Activated CD4-positive, alpha-beta T cell treated with anti-CD3 and anti-CD28 coated beads for 4 hours (primary cell): ENCODE measurements at places on chromosomes 7 and 10.

GRCh38 chr7:130415006-130415405 lies 25.8 kb downstream of the CEP41 start:
- no peak for DNase-seq

GRCh38 chr10:85614566-85614965 lies 752.0 kb downstream of the GRID1 start:
- DNase-seq: no peak

DNA sequence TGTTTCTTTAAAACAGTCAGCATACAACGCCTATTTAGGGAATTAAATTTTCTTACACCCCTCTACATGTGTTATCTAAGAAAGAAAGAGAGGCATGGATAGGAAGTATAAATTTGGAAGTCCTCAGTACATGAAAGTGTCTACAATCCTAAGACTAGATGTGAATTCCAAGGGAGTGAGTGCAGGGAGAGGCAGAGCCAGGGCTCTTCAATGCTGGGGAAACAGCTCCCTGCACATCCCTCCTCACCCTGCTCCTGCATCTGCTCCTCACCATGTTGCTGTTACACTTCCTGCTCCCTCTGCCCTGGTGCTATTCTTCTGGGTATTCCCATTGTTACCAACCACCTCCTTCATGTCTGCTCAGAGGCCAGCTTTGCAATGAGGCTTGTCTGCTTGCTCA lies 229.1 kb upstream of the AKR1E2 start:
- DNase-seq: no peak

GRCh38 chr10:122258136-122259074 lies 12.7 kb upstream of the BTBD16 start:
- no peak for DNase-seq

GRCh38 chr7:12961910-12962480 lies 274.6 kb downstream of the ARL4A start:
- DNase-seq: no peak

- no peak for DNase-seq
Measured at GRCh38 chr10:94333051-94333450, 29.7 kb downstream of the NOC3L start.

DNA sequence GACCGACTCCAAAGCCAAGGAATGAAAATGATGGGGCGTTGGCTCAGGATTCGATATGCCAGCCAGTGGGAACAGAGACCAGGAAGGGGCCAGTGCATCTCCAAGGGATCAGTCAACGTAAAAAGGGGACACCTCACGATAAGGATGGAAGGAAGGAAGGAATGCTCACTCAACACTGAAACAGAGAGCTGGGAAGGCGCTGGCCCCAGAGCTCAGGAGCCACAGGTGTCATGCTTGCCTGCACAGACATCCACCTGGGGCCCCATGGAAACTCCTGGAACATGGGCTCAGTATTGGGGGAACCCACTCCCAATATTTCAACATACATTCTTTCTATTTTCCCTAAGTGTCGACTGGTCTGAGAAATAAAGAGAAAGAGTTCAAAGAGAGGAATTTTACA lies 5.3 kb downstream of the MMRN2 start:
- DNase-seq: no peak

DNA sequence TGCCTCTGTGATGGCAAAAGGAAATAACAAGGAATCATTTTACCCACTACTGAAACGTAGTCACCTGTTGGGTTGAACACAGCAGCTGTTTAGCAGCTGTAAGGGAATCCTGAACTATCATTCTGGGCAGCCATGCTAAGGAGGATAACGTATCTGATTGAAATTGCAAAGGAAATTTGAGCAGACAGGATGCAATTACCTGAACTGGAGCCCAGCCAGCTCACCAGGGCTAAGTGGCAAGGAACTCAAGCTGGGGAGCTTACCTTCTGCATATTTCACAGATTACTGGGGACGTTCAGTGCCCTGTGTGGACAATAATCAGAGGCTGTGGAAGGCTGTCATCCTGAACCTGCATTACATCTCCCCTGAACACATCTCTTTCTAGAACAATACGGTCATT lies 650.5 kb downstream of the SORCS3 start:
- no peak for DNase-seq

GRCh38 chr10:59807629-59808620 lies 54.7 kb upstream of the MRLN start:
- DNase-seq: no peak

DNA sequence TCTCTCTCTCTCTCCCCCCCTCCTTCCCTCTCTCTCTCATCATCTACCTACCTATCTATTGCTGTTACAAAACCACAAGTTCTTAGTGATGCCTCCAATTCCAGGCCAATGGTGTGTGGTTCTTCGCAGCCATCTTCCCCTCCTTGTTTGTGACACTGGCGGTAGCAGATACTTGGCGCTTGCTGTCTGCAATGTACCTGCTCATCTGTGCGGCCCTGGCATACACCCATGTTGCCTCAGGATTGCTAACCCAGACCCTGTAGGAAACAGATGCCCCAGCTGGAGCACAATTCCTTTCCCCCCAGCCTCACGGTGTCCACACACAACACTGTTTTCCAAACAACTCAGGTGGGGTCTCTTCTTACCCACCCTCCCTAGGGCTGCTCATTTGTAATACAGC lies 13.6 kb upstream of the DPYSL4 start:
- DNase-seq: no peak

DNA sequence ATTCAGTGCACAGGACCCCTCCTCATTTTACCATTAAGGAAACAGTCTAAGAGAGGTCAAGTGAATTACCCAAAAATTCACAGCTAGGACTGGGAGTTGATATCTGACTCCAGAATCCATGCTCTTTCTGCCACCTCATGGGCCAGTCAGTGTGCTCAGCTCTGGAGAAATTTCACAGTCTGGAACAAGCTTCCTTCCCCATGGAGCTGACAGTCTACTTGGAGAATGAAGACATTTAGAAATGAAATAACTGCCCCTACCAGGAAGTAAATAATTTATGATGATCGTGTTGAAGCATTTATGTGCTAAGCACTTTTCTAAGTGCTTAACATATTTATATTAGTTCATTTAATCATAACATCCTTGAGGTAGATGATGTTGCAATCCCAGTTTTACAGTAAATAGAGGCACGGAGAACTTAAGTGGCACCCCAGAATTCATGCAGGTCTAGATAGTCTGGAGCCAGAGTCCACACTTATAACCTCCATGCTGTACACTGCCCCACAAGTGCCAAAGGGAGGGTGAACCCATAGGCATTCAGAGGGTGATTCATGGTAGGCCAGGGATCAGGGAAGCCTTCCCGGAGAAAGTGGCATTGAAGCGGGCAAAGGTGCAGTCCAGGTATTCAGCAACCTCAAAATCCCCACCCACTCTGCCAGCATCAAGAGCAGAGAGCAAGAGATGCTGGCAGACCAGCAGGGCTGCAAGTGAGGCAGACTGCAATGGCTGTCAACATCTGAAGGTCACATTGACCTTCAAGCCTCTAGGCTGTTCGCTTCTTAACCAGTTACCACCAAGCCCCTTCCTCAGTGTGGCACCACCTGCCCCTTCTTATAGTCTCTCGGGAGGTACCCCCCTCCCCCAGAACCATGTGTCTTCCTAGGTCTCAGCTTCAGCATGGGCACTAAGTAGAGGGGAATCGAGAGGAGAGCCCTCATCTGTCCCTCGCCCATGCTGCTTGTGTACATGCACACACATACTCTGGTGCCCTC lies 38.4 kb upstream of the LRRC4 start:
- no peak for DNase-seq

GRCh38 chr7:74000489-74001149 lies 27.4 kb upstream of the ELN start:
- DNase-seq: no peak

- no peak for DNase-seq
Measured at GRCh38 chr7:139111811-139112301, 2.3 kb upstream of the ZC3HAV1 start.

GRCh38 chr7:49878089-49878488 lies 104.7 kb downstream of the VWC2 start:
- no peak for DNase-seq

DNA sequence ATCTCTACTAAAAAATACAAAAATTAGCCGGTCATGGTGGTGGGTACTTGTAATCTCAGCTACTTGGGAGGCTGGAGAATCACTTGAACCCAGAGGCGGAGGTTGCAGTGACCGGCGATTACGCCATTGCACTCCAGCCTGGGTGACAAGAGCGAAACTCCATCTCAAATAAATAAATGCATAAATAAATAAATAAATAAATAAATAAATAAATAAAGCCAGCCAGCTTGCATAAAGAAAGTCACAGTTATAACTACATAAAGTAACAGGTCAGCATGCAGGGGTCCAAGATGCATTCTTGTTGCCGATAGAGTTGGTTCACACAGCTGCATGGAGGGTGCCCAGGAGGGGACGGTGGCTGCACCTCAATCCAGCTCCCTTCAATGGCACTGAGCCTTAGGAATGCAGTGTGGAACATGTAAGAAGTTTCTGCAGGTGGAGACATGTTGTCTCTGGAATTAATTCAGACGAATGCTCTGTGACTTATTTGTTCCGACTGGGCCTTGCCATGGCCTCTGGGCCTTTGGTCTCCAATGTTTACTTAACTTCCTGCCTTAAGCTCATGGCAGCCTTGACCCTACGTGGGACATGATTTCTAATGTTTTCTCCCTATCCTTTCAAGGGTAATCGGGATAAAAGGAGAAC lies 159.6 kb upstream of the PRKCQ start:
- DNase-seq: no peak

GRCh38 chr7:55570218-55570873 lies 2.0 kb downstream of the VOPP1 start:
- DNase-seq: no peak

DNA sequence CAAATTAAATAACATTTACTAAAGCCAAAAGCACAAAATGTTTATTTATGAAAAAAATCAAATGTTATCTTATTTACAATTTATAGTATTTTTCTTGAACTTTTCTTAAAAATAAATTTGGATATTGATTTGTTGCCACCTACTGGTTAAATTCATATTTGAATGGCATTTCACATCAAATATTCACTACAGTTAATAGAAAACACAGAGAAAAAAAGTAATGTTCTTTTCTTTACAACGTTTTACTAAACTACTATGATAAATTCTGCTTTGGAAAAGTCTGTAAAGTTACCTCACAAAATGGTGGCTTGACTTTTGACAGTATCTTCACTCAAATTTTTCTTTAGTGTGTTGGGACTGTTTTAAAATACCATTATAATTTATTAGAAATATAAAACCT lies 52.7 kb downstream of the SRPK2 start:
- DNase-seq: no peak

GRCh38 chr7:80187727-80188126 lies 53.1 kb downstream of the GNAI1 start:
- DNase-seq: no peak

DNA sequence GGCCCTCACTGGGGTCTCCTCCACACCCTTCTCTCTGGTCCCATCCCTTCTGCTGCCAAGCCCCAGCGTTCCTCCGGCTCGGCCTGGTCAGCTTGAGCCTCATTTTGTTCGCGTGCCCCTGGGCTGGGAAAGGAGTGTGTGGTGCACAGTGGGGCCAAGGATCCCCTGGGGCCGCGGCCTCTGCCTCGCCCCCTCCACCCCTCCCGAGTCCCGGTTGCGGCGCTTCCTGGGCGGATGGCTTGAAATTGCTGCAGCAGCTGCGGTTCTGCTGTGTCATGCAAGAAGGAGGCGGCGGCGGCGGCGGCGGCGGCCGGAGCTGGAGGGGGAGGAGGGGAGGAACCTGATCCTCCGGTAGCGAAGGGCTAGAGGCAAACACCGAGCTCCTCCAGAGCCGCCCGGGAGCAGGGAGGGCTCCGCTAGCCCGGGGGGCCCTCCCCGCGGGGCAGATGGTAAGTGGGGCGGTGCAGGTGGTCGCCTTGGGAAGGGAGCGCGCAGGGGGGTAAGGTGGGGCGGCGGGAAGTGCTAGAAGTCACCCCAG lies 217.8 kb upstream of the MKLN1 start:
- peak; percentile 76 for DNase-seq

DNA sequence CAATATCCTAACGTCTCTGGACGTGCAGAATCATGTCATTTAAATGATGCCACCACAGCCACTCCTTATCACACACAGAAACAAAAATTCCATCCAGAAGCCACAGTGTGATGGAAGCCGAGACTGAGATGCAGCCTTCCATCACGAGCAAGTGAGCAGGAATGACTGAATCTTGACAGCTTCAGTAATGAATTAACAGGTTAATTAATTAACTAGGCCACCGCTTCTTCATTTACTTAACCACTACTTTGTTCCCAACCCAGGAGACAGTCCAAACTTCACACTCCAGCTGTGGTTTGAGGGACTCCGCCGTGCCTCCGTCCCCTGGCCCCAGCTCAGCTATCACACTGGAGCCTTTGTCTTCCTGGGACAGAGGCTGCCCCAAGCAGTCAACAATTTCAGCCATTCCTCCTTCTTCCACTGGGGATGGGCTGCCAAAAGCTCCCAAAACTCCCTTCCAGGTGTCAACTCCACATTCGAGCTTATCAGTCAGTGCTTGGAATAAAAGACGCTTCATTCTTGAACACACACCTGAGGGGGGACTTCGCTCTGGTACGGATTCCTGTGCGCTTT lies 65.9 kb downstream of the FGFR2 start:
- DNase-seq: no peak

GRCh38 chr10:24503461-24504320 lies 220.0 kb downstream of the ARHGAP21 start:
- DNase-seq: peak; percentile 6

GRCh38 chr7:4119848-4120247 lies 562.2 kb upstream of the FOXK1 start:
- DNase-seq: no peak

DNA sequence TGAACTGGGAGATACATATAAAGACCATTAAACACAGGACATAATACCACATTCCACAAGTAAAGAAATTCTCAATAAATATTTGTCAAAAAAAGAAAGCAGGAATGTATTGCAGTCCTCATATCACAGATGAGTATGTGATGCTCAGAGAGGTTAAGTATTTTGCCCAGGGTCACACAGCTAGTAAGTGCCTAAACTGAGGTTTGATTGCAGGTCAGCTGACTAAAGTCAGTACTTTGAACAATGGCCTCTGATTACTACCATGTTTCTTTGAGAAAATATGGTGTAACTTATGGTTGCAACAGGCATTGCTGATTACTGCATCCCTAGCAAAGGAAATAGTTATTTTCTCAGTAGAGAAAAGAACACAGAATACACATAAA lies 267.1 kb downstream of the ELMO1 start:
- DNase-seq: no peak

DNA sequence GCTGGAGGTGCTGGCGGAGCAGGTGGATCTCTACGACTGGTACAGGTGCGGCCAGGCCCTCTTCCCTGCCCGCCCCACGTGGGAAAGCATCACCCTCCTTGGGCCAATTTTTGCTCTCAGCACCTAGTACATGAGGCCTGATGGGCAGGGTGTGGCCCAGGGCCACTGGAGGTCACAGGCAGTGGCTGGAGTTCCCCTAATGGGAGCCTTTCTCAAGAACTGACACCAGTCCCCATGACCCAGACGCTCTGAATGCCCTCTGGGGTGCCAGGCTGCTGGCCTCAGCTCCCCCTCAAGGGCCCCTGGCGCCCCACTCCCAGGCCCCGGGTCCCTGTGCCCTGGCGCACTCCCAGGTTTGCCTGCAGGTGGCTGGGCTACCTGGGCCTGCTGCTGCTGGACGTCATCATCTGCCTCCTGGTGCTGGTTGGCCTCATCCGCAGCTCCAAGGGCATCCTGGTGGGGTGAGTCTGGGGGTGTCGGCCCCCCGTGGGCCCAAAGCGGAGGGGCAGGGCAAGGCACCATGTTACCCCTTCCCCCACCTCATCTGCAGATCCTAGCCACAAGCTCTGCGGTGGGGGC lies 15.9 kb downstream of the TTYH3 start:
- no peak for DNase-seq
